ENCODE measurements at places on chromosomes 7 and 10.

GRCh38 chr10:64617085-64617484, 1095.9 kb downstream of the REEP3 start:
- no peaks in the 10 kb centered on the region for H3K4me1 ChIP-seq
- no peak overlapping the region for H3K4me3 ChIP-seq
- no peak overlapping the region for H3K27ac ChIP-seq
- no peaks in the 10 kb centered on the region for H3K27me3 ChIP-seq

- DNase-seq: no peak
- H3K27me3 ChIP-seq: no peaks in the 10 kb centered on the region
- peaks cover 15% of the 10 kb centered on the region for H3K36me3 ChIP-seq
- no peak overlapping the region for H3K27ac ChIP-seq
- no peak overlapping the region for H3K4me3 ChIP-seq
- no peaks in the 10 kb centered on the region for H3K4me1 ChIP-seq
Measured at GRCh38 chr7:151568956-151569940, 49.6 kb upstream of the RHEB start.

DNA sequence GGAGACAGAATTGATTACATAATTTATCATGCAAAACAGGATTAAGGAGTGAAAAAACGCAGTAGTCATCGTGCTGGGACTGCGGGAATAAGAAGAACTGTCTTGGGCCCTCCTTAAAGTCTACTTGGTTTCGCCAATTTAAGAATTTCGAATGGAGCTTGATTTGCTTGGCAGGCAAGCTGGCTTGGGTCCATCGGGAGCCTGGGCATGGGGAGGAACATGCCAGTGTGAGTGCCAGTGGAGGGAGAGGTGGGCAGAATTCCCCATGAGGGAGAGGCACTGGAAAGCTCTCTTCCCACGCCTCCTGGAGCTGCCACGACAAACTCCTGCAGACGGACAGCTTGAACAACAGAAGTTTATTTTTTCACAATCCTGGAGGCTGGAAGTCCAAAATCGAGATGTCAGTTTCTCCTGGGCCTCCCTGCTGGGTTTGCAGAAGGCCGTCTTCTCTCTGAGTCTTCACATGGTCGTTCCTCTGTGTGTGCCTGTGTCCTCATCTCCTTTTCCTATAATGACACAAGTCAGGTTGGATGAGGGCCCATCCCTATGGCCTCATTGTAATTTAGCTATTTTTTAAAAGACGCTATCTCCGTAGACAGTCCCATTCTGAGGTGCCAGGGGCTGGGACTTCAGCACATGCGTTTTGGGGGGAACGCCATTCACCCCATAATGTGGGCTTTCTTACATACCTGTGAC, 528.7 kb upstream of the DPP6 start:
- no peaks in the 10 kb centered on the region for H3K4me1 ChIP-seq
- H3K36me3 ChIP-seq: no peaks in the 10 kb centered on the region
- DNase-seq: no peak

DNA sequence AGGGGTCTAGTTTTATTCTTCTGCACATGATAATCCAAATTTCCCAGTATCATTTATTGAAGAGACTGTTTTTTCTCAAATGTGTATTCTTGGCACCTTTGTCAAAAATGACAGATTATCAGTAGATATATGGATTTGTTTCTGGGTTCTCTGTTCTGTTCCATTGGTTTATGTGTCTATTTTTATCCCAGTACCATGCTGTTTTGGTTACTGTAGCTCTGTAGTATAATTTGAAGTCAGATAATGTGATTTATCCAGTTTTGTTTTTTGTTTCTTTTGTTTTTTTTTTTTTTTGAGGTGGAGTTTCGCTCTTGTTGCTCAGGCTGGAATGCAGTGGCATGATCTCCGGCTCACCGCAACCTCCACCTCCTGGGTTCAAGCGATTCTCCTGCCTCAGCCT, 61.6 kb upstream of the HELLS start:
- DNase-seq: no peak
- H3K4me1 ChIP-seq: peaks cover 9% of the 10 kb centered on the region
- H3K36me3 ChIP-seq: peaks cover 44% of the 10 kb centered on the region
- no peak overlapping the region for H3K4me3 ChIP-seq
- no peaks in the 10 kb centered on the region for H3K27me3 ChIP-seq

GRCh38 chr7:131538813-131539179, 17.6 kb downstream of the PODXL start:
- H3K27me3 ChIP-seq: no peaks in the 10 kb centered on the region
- DNase-seq: no peak
- H3K4me1 ChIP-seq: peaks cover 3% of the 10 kb centered on the region
- no peak overlapping the region for H3K27ac ChIP-seq
- H3K36me3 ChIP-seq: no peaks in the 10 kb centered on the region
- no peak overlapping the region for H3K4me3 ChIP-seq

DNA sequence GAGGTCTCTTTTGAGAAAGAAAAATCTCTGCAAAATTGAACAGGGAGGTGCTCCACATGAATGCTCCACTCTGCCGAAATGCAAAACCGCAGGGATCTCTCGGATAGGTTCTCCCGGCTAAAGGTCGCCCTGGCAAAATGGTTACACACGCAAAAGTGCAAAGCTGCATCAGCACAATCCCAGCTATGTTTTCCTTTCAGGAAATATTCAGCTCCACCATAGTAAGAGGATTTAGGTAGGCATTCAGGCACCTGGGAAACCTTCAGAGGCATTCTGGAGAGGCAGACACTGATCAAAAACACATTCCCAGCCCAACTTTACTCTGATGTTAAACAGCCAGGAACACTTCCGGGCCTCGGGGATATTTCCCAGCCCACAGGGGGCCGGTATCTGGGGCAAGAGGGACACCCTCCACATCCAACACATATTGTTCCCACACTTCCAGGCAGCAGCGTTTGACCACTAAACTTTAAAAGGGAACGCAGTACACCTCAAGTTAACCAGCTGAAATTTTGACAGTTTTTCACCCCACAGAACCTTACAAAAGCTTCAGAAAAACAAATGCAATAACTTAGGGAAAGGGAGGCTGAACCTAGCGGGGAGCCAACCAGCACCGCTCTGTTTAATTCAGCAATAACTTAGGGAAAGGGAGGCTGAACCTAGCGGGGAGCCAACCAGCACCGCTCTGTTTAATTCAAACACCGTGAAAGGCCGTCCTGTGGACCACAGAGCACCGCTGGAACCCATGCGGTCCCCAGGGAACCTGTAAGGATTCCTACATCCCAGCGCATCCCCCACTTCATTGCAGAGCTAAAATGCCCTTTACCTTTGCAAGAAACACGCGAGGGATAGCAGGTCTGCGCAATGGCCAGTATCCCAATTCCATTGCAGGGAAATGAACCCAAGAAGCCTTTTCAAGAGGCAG, 45.9 kb downstream of the TNS3 start:
- peaks cover 26% of the 10 kb centered on the region for H3K4me1 ChIP-seq
- H3K4me3 ChIP-seq: peak overlapping the region; percentile 29
- H3K36me3 ChIP-seq: peaks cover 13% of the 10 kb centered on the region
- no peak for DNase-seq
- H3K27me3 ChIP-seq: no peaks in the 10 kb centered on the region
- H3K27ac ChIP-seq: no peak overlapping the region

DNA sequence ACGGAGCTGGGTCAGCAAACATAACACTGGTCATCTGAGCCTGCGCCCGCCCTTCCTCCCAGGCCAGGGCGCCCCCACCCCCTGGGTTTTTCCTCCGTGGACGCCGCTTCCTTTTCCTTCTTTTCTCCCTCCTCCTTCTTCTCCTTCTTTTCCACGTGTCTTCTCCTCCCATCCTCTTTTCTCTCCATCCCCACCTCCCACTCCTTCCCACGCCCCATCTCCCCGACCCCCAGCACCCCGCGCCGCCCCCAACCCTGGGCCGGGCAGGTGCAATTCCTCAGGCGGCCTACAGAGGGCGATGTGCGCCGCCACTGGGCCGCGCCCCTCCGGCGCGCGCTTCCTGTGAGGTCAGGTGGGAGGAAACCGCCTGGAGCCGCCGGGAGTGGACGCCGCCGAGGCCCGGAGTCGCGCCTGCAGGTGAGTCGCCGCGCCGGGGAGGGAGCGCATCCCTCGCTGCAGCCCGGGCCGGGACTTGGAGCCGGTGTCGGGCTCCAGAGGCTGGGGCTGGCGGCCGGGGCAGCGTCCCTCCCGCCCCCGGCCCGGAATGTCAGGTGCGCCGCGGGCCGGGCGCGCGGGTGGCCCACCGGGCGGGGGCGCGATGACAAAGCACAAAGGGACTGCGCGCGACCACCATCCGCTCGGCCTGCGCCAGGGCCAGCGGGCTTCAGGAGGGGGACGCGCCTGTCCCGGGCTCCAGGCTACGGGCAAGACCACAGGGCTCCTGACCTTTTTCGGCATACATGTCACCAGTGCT, at the start of gene FAM241B:
FAM241B (plus strand) TSS at position 351 of the 754 bp plus-strand sequence. CDS start 1,497 bp downstream, outside the sequence.
- peaks cover 15% of the 10 kb centered on the region for H3K27me3 ChIP-seq
- H3K4me3 ChIP-seq: peak within 1 kb of the TSS; percentile 49
- peak; percentile 38 for DNase-seq
- H3K27ac ChIP-seq: no peak within 1 kb of the TSS
- no peaks in the 10 kb centered on the region for H3K36me3 ChIP-seq
- no peaks in the 10 kb centered on the region for H3K4me1 ChIP-seq

- H3K36me3 ChIP-seq: peaks cover 4% of the 10 kb centered on the region
- H3K27ac ChIP-seq: peak overlapping the region; percentile 1
- peaks cover 23% of the 10 kb centered on the region for H3K4me1 ChIP-seq
- H3K4me3 ChIP-seq: peak overlapping the region; percentile 50
- no peak for DNase-seq
Measured at GRCh38 chr10:2985729-2986232, 81.6 kb upstream of the PFKP start.

DNA sequence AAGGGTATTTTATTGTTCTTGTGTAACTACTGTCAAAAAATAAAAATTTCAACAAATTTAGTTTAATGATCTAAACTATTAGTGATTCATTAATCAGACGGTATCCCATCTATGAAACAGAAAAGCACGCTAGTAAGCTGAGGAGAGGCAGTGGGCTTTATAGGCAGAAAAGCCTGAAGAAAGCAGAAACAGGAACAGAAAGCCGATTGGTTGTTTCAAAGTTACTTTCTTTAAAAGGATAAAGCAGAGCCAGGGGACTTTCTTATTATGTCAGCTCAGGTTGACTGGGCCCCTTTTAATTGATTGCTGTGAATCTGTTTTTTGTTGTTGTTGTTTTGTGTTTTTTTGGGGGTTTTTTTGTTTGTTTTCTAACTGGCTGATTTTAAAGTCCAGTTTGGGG, 105.5 kb downstream of the TES start:
- H3K4me3 ChIP-seq: no peak overlapping the region
- H3K27me3 ChIP-seq: no peaks in the 10 kb centered on the region
- DNase-seq: peak; percentile 2
- no peaks in the 10 kb centered on the region for H3K36me3 ChIP-seq

GRCh38 chr7:7399707-7400106, 136.0 kb downstream of the COL28A1 start:
- peaks cover 3% of the 10 kb centered on the region for H3K4me1 ChIP-seq
- H3K4me3 ChIP-seq: no peak overlapping the region
- no peaks in the 10 kb centered on the region for H3K36me3 ChIP-seq
- DNase-seq: no peak
- no peak overlapping the region for H3K27ac ChIP-seq

DNA sequence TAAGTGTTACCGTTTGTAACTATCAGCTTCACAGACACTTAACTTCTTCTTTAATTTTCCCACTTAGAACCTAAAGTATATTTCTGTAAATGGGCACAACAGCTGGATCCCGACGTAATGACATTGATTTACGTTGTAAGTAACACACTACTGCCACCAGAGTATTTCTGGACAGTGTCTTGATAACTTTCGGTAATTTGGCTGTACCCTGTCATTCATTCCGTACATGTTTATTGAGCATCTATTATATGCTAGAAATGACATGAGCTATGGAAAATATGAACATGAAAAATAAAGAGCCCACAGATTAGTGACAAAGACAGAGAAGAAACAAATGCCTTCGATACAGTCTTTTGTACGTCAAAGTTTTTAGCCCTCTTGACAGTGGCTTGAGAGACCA, 291.4 kb downstream of the CCDC3 start:
- no peak for DNase-seq
- H3K4me1 ChIP-seq: peaks cover 21% of the 10 kb centered on the region
- no peaks in the 10 kb centered on the region for H3K27me3 ChIP-seq
- H3K27ac ChIP-seq: peak overlapping the region; percentile 60
- no peak overlapping the region for H3K4me3 ChIP-seq
- H3K36me3 ChIP-seq: peaks cover 2% of the 10 kb centered on the region

GRCh38 chr10:113108948-113109347, 158.9 kb downstream of the TCF7L2 start:
- H3K36me3 ChIP-seq: no peaks in the 10 kb centered on the region
- no peak overlapping the region for H3K27ac ChIP-seq
- H3K4me1 ChIP-seq: no peaks in the 10 kb centered on the region
- DNase-seq: no peak
- no peaks in the 10 kb centered on the region for H3K27me3 ChIP-seq

- no peaks in the 10 kb centered on the region for H3K4me1 ChIP-seq
- peaks cover 13% of the 10 kb centered on the region for H3K27me3 ChIP-seq
- H3K4me3 ChIP-seq: no peak overlapping the region
- DNase-seq: no peak
- H3K36me3 ChIP-seq: no peaks in the 10 kb centered on the region
Measured at GRCh38 chr10:6753644-6754043, 173.6 kb upstream of the PRKCQ start.

DNA sequence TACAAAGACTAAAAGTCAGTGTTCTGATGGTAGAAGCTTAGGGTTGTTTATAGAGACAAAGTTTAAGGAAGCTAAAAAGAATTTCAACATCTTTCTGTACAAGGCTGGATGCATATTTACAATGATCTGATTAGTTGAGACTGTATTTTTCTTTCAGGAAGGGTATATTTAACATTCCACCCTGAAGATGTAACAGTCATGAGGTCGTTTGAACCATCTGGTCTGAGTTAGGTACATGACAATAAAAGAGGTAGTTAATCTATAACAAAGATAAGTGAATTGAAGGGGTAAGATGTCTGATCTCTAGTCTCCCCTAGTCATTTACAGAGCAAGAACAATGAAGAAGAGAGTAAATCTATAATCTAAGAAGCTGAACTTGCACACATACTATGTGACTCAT, 821.2 kb downstream of the CNTNAP2 start:
- H3K4me1 ChIP-seq: no peaks in the 10 kb centered on the region
- H3K27ac ChIP-seq: no peak overlapping the region
- DNase-seq: no peak
- no peaks in the 10 kb centered on the region for H3K27me3 ChIP-seq

DNA sequence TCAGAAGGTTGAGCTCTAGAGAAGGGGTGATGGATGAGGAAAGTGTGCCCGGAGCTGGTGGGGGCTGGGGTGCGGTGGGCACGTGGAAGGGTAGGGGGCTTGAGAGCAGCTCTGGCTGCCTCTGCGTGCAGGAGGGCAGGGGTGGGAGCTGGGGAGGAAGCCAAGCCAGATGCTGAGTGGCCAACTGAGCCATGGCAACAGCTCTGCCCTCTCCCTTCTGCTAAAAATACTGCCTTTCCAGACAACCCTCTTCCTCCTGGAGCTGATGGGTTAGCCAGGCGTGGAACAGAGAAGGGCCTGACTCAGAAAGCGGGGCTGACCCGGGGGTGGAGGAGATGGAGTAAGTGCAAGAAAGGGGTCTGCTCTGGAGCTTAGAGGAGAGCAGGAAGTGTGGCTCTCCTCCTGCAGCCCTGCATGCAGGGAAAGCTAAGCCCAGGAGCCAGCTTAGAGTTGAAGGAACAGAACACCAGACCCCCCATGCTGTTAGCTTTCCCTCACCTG, 114.6 kb upstream of the AGK start:
- DNase-seq: no peak
- H3K36me3 ChIP-seq: no peaks in the 10 kb centered on the region
- no peak overlapping the region for H3K27ac ChIP-seq
- no peaks in the 10 kb centered on the region for H3K4me1 ChIP-seq
- peaks cover 16% of the 10 kb centered on the region for H3K27me3 ChIP-seq

All from memory B cell (primary cell).